Activated CD4-positive, alpha-beta memory T cell treated with anti-CD3 and anti-CD28 coated beads, Interleukin-2, amount 10 ng/mL, durations not matched to agents 7 days and 5 days (primary cell): ENCODE measurements at places on chromosomes 12 and 14.
A peak's percentile ranks its signal among the peaks of the same experiment; 100 is the strongest.

DNA sequence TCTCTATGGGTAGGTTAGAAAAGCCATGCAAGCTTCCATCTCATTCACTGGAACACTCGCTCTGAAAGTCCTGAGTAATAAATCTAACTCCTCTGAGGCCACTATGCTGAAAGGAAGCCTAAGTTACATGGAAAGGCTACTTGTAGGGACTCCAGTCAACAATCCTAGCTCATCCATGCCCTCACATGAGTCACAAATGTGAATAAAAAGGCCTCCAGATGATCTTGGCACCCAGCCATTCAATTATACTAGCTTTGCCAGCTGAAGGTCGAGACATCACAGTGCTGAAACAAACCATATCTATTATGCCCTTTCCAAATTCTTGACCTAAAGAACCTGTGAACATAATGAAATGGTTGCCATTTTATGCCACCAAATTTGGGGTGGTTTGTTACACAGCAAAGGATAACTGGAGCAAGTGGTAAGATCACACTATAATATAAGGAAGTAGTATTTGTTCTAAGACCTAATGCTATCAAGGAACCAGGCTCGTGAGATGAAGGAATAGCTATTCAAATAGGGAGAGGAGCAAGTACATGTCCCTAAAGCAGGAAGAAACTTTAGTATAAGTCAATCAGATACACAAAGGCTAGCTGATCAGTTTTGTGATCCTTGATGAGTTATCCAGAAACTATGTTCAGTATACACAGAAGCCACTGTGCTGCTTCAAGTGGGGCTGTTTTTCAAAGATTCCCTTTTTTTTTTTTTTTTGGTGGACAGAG lies 142.1 kb downstream of the MED13L start:
- no peak for DNase-seq

GRCh38 chr12:81962126-81962856 lies 203.1 kb upstream of the PPFIA2 start:
- no peak for DNase-seq

GRCh38 chr14:79629411-79630287 lies 581.7 kb downstream of the DIO2 start:
- no peak for DNase-seq

- no peak for DNase-seq
Observed at GRCh38 chr12:57491393-57492280, 3.8 kb downstream of the MARS1 start.

GRCh38 chr14:89719366-89720075 lies 235.0 kb downstream of the EFCAB11 start:
- DNase-seq: no peak

GRCh38 chr14:105469456-105470349 lies 4.9 kb upstream of the CRIP2 start:
- no peak for DNase-seq

DNA sequence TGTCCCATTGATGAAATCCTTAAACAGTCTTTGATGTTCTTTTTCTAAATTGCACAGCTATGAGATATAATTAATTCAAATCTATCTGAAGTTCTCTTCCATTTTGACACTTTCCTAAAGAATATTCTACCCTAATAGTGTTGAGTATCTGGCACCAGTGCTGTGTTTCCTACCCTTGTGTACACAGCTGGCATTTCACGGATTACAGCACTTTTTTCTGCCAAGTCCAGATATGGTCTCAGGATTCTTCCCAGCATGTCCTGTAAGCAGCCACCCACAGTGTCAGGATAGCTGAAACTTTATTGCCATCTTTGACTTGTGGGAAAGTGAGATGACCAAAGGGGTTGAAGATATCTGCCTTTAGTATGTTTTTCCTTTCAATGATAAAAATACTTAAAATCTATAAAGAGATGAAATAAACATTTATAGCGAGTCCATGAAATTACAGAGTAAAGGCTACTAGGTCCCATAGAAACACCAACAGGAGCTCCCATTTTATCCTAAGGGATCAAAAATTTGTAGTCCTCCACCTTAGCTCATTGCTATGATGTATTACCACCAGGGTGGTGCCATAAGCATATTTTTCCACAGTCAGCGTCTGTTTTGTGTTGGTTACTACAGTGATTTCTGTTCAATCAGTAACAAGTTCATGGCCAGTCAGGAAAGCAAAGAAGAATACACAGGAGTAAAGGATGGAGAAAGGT lies 96.7 kb downstream of the TRHDE start:
- no peak for DNase-seq

- no peak for DNase-seq
Observed at GRCh38 chr12:99389751-99390150, 257.8 kb upstream of the GARIN6 start.

DNA sequence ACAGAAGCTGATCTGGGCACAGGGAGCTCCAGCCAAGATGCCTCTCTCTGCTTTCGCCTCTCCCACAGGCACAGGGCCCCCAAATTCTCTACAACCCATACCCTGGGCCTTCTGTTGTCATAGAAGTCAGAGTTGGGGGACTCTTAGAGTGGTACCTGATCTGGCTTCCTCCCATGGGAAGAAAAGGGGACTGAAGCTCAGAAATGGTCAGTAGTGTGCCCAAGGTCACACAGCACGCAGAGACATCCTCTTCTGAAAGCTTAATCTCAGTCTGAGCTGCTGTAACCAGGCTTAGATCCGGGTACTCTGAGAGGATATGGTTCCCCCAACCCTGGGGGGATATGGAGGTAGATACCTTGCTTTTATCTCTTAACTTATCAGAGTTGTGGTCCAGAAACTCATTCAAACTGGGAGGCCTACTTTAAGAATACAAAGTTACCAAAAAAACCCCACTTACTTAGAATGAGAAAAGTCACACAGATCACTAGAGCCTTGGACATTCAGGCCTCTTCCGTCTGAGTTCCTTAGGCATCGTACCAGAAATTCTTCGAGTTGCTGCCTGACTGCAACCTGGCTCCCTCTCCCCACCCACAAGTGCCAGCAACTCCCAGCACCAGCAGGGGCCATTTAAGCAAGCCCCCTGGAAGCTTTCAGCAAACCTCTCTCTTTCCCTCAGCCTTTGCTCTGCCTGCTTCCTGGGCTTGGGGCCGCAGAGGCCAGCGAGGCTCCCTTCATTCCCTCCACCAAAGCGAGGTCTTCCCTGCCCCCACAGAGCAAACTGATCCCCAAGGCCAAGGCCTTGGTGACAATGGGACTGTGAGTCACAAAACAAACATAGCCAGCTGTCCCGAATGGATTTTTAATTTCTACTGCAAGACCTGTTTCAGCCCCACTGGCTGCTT lies 13.9 kb downstream of the KRT7 start:
- no peak for DNase-seq

GRCh38 chr12:108811411-108812180 lies 45.8 kb downstream of the SSH1 start:
- DNase-seq: no peak

- no peak for DNase-seq
Observed at GRCh38 chr12:52907092-52907810, 2.4 kb upstream of the KRT8 start.

GRCh38 chr14:70828188-70828587 lies 18.9 kb upstream of the MAP3K9 start:
- no peak for DNase-seq

DNA sequence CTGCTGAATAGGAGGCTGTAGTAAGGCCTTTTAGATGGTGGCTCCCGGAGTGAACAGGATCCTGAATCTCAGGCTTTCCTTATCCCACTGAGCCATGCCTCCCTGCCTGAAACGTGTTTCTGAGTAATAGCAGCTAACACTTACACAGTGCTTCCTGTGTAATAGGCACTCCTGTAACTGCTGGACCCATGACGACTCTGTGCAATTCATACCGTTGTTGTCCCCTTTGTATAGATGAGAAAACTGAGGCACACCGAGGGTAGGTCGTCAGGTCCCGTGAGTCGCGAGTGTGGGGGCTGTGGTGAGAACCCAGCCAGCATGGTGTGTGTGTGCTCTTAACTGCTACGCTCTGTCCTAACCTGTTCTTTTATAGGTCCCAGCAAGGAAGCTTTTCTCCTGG lies 193.6 kb downstream of the CACNA1C start:
- DNase-seq: no peak

- DNase-seq: peak; percentile 88
Observed at GRCh38 chr12:124940393-124941169, 26.1 kb upstream of the UBC start.

GRCh38 chr12:70648191-70648590 lies 11.0 kb upstream of the PTPRB start:
- no peak for DNase-seq

DNA sequence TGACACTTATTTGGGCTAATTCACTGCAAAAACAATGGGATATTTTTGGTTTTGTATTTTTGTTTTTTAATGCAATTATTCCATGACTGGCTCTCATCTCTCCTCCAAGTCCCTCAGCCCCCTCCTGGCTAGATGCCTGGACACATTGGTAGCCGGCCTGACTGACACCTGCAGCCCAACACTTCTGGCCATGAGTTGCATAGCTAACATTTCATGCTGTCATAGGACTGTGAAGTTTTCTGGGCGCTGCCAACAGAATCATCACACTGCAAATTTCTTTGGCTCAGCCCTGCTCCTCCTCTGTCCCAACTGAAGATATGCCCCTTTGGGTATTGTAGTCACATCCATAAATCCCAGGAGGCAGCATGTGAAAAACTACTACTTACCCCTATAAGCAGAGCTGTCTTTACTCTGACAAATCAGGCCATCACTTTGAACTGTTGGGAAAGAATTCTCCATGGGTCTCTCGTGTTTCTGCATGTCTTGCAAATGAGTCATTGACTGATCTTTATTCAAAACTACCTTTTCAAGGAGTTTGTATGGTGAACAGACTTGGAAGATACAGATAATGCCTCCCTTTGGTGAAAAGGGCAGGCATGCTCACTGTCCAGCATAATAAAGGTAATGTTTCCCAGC lies 126.7 kb upstream of the LGR5 start:
- no peak for DNase-seq

- no peak for DNase-seq
Observed at GRCh38 chr14:99062216-99062615, 209.8 kb downstream of the BCL11B start.

GRCh38 chr12:116508145-116509121 lies 50.7 kb upstream of the MAP1LC3B2 start:
- no peak for DNase-seq

- no peak for DNase-seq
Observed at GRCh38 chr12:117034701-117035151, 64.5 kb downstream of the TESC start.

DNA sequence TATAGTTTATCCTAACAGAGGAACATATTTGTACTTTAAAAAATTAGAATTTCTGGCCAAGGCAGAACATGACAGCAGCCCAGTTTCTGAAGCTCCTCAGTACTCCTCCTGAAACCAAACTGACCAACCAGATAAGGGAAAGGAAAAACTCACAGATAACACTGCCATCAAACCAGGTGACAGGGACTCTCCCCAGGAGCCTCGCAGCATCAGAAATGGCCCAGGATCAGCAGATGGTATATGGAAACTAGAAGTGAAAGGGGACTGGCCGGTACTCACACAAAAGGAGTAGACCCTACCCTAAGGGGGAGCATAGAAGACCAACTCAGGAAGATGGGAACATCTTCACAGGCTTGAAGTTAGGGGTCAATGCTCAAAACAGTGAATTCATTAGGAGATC lies 22.0 kb downstream of the GALC start:
- DNase-seq: no peak

GRCh38 chr14:61565836-61566536 lies 129.3 kb upstream of the HIF1A start:
- no peak for DNase-seq

DNA sequence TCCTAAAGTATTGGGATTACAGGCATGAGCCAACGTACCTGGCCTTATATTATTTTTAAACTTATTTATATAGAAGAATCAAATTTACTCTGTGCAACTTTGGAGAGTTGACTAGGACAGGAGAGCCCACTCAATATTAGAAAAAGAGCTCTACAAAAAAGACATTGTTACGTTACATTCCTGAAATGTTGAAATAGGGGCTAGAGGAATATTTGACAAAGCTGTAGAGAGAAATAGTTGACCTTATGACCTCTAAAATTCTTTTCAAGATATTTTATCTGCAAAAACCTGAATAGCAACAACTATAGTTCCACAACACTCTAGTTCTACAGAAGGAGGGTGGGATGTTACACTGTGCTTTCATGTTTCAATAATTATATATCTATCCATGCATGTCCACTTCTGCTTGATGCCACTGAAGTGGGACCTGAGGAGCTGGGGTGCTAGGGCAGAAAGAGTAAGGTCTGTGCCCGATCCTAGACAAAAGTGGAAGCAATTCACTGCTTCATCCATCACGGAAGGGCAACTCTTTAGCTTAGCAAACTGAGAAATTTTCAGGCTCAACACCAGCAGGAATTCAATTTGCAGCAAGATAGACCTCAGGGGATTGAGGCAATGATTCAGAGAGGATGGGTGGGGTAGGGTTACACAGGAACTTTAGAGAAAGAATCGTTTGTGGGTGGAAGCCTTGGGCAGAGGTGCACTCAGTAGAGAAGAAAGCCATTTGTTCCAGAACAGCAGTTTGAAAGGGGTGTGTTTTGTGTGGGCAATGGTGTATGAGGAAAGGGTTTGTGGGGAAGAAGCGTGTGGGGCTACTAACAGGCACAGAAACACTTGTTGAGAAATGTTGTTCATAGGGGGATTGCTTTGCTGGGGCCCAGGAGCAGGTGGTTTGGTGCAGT lies 16.0 kb upstream of the RNASE10 start:
- DNase-seq: peak; percentile 41

GRCh38 chr12:62264706-62265105 lies 4.5 kb downstream of the USP15 start:
- no peak for DNase-seq

- DNase-seq: no peak
Observed at GRCh38 chr14:68250927-68251768, 431.6 kb downstream of the RAD51B start.

GRCh38 chr12:21337959-21338744 lies 3.4 kb upstream of the SLCO1A2 start:
- no peak for DNase-seq

DNA sequence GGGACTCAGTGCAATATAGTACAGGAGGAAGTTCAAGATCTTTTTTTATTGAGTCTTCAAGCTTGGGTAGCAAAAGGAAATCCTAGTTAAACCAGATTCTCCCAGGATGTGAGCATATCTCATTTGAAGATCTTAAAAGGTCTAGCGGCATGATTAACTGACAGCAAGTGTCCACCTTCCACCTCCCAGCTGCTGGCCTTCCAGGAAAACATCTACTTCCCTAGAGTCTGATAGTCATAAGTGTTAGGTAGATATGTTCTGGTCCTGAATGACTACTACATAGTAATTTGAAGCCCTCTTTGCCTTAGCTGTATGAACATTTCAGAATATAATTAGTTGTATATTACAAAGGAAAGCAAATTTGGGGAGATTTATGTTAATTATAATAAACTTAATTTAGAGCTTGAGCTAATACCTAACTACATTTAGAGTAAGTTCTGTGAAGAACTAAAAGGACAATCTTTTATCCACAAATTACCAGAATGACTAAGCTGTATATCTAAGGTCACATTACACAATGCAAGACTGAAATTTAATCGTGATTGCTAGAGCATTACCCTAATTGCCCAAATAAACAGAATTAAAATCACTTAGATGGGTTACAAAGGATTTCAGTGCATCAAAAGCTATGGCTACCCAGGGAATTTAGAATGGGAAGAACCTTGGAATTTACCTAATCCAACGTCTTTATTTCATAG lies 9.9 kb downstream of the LGR5 start:
- DNase-seq: no peak
